NCI-H2081 treated with DMSO at 0.1 percent for 48 hours (cell line): ENCODE measurements at places on chromosomes 7 and 10.

DNA sequence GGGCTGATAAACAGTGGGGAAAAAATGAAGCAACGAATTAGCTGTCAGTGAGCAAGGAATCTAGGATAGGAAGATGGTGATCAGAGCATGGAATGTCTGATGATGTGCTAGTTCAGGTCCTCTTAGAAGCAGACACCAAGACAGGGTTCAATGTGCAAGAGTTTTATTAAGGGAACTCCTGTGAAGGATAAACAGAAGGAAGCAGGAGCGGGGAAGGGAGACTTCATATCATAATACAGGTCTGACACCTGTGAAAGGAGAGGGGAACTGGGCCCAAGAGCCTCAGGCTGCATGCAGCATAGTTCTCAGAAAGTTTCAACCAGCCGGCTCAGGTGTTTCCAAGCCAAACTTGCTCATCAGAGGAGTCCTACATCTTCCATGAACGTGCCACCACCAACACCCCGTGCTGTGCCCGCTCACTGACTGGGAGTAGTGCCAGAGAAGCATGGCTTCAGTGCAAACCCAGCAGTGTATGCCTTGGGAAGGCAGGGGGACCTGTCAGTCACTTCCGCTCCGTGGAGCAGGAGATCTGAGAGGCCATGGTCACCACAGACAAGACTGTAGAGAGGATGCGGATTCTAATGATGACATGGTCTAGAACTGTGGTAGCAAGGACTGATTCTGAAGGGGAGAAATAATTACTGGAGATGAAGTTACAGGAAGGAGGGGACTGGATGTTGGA, 45.8 kb downstream of the ZNF800 start:
- no peak for DNase-seq

- no peak for DNase-seq
Measured at GRCh38 chr10:129331207-129331838, 135.7 kb upstream of the MGMT start.

- DNase-seq, result no peak
Measured at GRCh38 chr7:106679153-106679931, 18.4 kb upstream of the CCDC71L start.

GRCh38 chr7:158950914-158951635, 94.7 kb downstream of the DYNC2I1 start:
- DNase-seq, result no peak

DNA sequence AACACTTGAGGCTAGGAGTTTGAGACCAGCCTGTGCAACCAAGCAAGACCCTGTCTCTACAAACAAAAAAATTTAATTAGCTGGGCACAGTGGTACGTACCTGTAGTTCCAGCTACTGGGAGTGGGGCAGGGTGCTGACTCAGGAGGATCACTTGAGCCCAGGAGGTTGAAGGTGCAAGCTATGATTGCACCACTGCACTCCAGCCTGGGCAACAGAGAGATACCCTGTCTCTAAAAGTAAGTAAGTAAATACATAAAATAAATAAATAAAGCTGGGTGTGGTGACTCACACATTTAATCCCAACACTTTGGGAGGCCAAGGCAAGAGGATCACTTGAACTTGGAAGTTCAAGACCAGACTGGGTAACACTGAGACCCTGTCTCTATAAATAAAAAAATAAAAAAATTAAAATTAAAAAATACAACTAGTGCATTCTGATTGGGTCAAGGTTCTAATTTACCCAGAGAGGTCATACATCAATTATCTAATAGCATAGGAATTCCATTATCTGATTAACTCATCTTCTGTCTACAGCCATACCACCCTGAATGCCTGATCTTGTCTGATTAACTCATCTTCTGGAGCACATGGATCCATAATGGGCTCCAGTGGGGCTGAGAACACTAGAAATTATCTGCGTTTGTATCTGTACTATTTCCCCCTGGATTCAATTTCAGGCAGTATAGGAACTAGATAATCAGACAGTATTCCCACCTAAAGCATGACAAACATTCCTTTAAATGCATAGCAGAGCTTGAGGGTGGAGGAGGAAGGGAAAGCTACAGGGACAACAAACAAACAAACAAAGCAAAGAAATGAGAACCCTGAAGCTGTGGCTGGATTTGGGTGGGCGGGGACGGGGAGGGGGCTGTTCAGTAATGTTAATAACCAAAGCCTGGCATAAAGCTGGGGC, 21.0 kb upstream of the HILPDA start:
- no peak for DNase-seq

DNA sequence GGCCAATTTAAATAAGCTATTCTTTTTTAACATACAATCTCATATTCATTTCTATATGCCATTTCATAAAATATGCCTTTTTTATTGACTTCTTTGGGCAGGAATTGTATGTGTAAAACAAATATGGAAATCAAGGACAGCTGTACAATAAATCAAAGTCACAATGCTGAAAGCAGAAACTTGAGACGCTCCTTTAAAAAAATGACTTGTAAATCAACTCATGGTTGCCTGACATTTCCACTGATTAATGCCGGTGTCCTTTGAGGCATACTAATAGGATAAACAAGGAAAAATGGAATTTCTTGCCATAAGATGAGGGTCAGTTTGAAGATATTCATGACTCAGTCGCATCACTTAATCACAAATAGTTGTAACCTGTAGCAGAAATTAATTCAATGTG, 247.4 kb upstream of the TEX47 start:
- no peak for DNase-seq
